Urothelium cell line (cell line): ENCODE measurements at places on chromosomes 2 and 18.
A peak's percentile ranks its signal among the peaks of the same experiment; 100 is the strongest.

DNA sequence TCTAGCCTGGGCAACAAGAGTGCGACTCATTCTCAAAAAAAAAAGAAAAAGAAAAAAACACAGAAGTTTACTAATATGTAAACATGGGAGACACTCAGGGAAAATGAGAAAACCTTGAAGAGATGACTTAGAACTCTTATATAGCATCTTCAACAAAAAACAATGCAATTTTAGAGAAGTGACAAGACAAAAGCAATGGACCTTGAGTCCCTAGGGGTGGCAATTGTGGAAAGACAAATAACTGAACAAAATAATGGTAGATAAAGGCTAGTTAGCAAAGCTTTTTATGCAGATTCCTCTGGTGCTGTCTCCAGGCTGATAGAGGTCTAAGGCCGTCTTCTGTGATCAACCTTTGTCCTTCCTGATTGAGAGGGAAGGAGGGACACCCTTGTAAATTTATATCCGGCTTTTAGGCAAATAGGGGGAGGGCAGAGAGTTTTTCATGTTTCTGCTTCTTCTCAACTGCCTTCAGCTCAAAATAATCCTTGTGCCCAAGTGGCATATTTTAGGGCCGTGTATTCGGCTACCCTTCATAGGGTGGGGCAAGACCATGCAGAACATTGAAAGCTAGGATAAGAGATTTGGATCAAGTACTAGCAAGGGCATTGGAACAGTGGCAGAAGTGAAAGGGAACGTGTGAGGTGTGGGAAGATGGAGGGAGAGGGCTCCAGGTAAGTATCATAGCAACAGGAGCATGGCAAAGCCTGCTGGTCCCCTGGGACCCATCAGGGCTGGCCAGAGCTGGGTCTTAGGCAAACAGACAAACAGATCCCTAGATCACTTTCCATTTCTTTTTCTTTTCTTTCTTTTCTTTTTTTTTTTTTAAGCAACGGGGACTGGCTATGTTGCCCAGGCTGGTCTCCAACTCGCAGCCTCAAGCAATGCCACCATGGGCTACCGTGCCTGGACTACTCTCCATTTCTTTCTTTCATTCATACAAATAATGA lies 116.2 kb upstream of the STPG4 start:
- no peak for DNase-seq

GRCh38 chr2:161117506-161117905 lies 42.7 kb upstream of the TANK start:
- no peak for DNase-seq

DNA sequence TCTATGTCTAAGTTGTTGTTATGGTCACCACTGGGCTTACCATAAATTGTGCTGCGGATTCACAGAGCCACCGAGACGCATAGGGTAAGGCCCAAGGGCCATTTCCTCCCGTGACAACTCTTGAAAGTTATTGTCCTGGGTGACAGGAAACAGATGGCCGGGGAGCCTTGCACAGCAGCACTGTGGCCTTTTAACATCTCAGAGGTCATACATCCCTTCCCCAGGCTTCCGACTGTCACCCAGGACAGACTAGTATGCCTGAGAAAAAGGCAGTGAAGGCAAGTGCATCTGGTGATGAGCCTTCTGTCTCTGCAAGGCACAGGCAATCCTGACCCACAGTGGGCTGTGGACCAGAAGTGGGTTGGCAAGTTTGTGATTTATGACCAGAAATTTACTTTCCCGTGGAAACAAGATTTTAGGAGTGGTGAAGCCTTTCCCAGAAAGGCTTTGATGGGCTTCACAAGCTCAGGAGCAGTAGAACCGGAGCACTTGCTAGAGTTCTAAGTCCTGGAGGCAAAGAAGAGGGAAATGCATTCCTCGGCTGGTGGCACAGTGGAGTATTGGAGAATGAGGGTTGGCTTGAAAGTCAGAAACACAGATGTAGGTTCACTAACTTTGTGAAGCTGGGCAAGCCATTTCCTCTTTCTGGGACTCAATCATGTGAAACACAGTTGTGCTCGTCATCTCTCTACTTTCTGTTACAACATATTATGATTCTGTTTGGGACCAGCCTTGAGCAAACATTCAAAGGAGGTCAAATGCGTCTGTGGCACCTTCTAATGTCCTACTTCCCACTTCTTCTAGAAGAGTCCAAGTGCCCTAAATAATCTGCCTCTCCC lies 2.0 kb upstream of the CAPN14 start:
- DNase-seq, result no peak

DNA sequence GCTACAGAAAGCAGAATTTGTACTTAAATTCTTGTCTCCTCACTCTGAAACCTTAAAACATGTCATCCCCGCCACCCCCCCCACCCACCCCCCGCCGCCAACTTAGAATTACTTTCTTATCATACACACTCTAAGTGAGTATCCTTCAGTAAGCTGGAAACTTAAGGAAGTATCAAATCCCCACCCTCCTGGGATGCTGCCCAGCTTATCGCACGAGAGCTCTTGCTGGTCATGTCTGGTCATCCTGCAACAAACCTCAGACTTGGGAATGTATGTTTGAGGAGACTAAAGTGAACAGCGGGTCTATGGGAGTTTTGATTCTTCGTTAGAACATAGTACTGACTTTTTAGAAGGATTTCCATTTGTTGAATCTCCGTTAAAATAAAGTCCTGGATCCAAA lies 203.3 kb downstream of the PTGR3 start:
- no peak for DNase-seq

- DNase-seq, result no peak
Measured at GRCh38 chr2:192314800-192315481, 120.2 kb upstream of the TMEFF2 start.

DNA sequence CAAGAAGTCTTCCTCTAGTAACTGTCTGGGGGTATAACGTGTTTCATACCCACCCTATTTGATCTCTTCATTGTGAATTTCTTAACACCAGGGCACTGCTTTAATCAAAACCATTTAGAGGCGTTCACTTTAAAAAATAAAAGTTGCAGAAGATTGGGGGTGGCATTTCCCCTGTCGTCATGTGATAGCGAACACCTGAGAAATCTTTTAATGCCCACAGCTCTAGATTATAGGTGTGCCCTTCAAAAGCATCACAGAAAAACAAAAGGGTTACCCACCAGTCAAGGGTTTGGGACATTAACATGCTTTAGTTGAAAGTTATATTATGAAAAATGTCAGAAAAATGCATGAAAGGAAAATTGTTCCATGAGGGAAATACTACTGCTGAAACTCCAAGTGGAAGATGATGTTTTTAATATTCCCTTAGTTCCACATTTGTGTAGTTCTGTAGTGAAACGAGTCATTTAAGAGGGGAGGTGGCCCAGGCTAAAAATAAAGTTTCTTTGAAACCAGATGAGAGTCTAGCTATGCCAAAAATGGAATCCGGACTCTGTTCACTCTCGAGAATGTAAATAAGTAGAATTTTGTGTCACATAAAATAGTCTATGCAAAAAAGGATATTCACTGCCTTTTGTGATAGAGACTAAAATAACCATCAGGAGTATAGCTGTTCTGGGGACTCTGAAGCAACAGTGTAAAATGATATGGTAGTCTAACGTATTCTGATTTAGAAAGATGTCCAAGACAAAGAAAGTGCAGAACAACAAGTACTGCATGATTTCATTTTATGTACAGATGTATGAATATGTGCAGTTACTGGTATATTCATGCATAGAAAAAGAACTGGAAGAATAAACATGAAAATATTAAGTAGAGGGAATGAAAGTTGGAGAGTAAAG lies 95.3 kb downstream of the TMEM247 start:
- DNase-seq, result no peak

DNA sequence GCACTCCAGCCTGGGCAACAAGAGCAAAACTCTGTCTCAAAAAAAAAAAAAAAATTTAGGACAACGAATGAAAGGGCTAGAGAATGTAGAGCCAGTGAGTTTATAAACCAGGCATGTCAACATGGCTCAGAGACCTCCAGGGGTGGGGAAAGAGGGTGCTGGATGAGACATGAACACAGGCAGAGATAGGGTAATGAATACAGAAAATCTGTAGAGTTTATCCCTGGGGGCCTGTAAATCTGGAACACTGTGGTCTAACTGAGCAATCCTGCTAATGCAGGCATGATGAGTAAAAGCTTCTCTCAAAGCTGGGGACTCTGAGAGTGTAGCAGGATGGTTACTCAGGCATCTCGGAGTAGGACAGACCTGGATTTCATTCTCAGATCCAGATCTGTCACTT lies 59.2 kb upstream of the IGFBP2 start:
- no peak for DNase-seq

DNA sequence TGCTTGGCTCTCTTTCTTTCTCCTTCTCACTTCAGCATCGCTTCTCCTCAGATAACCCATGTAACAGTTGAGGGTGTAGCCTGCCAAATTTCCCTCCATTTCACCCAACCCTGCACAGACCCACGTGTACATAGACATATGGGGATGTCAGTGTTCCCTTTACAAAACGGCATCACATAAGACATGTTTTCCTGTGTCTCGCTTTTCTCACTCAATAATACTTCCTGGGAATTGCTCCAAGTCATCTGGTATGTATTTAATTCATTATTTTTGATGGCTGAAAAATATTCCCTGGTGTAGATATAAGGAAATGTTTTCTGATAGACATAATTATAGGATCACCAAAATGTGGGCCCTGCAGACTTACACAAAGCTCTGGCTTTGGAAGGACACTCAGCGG lies 176.8 kb downstream of the LOXHD1 start:
- DNase-seq, result no peak

DNA sequence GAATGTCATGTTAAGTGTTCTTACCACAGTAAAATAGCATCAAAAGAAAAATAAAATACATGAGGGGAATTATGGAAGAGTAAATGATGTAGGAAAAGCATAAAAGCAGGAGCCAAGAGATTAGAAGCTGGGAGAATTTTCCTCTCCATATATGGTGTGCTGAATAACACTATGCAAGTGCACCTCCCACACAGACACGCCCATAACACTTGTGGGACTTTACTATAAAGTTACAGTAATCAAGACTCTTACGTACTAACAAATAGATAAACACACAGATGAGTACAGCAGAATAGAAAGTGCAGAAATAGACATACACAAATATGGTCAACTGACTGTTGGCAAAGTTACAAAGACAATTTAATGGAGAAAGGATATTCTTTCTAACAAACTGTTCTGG lies 16.0 kb upstream of the SPHKAP start:
- DNase-seq, result no peak

GRCh38 chr18:36543991-36544725 lies 246.6 kb downstream of the FHOD3 start:
- DNase-seq, result no peak

DNA sequence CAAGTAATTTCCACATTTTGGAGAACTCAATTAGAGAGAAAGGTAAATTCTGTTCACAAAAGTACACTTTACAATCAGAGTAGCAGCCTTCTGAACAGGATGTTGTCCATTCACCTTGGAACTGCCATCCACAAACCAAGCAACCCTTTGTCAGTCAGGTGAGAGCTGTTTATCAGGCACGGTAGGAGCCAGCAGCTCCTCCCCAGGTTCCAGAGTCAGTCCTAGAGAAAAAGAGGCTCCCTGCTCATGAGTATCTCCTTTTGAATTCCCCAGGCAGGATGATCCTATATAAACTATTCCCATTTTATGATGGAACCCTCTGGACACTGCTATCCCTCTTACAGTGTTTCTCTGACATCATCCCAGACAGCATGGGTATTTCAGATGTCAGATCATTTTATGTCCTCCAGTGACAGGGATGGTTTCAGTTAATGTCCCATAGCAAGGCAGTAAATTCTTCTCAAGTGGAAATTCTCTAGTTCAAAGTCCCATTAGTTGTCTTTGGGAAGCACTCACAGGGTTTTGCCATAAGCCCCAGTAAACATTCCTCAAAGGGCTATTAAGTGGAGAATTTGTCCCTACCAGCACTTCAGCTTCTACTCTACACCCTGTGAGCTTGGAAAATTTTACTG lies 34.5 kb upstream of the CSRNP3 start:
- no peak for DNase-seq

DNA sequence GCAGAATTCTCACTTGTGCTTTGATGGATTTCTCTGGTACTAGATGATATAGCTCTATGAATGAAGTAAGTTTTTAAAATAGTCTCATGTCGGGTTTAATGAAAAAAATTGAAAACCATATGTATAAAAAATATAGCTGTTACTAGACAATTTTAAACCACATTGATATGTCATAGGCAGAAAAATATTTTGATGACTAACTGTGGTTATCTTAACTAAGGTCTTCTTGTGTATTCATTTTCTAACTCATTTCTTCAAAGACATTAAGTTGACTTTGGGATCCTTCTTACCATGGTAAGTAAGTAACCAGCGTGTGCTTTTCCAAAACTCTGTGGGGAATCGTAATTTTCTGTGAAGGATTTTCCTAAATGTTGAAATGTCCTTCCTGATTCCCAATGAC lies 160.9 kb upstream of the COL3A1 start:
- no peak for DNase-seq

- no peak for DNase-seq
Measured at GRCh38 chr2:14678761-14679160, 46.2 kb downstream of the LRATD1 start.

- DNase-seq, result no peak
Measured at GRCh38 chr2:165793161-165793778, 777 bp downstream of the GALNT3 start.

DNA sequence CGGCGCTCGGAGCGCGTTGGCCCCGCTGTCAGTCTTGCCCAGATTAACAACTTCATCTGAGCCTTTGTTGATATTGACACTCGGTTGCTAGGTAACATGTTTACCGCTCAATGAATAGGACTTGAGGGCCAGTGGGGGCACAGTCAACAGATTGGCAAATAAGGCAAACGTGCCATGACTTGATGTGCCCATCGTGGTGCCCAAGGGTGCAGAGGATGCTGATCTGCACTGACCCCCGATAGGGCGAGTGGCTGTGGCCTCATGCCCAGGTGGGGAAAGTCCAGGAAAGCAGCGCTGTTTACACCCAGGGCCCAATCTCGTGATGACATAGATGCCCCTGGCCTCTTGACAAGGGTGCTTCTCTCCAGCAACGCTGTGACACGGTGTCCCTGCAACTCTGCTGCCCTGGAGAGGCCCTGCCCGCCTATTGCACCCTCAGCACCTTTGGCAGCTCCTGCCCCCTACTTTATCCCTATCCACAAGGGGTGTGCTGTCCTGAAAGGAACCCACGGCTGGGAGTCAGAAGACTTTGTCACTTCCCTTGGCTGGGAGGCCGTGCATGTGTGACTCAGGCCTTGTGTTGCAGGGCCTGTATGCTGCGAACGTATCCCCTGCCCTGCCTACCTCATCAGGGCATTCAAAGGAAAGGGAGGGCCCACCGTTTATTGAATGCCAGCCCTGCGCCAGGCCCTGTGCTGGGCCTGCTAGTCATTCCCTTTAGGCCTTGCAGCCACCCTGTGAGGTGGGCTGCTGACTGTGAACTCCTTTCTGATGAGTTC lies 158.0 kb downstream of the INHBB start:
- peak; percentile 48 for DNase-seq

DNA sequence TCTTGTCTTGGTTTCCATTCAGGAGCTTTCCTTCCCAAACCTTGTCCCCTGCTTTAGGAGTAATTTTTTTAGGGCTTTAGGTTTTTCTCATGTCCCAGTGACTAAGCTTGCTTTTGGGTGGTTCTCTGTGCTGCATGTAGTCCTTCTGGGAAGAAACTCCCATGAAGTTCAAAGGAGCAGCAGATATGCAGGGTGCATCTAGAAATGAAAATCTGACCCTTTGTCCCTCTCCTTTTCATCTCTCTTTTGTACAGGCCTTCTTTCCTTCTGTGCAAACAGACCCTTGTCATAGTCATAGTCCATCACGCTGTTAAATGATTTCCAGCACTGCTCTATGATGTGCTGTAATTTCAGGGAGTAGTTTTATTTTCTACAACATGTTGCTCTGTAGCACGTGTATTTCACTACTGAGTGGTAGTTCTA lies 20.4 kb downstream of the FMNL2 start:
- DNase-seq, result no peak

GRCh38 chr2:186992597-186992996 lies 143.6 kb upstream of the ZSWIM2 start:
- no peak for DNase-seq
